Stimulated activated CD4-positive, alpha-beta T cell treated with anti-CD3 and anti-CD28 coated beads, TNF-alpha, amount 100 ng/mL, for 24 hours (primary cell): ENCODE measurements at places on chromosomes 2 and 18.

GRCh38 chr2:167987026-167987425 lies 260.4 kb downstream of the STK39 start:
- DNase-seq: no peak

DNA sequence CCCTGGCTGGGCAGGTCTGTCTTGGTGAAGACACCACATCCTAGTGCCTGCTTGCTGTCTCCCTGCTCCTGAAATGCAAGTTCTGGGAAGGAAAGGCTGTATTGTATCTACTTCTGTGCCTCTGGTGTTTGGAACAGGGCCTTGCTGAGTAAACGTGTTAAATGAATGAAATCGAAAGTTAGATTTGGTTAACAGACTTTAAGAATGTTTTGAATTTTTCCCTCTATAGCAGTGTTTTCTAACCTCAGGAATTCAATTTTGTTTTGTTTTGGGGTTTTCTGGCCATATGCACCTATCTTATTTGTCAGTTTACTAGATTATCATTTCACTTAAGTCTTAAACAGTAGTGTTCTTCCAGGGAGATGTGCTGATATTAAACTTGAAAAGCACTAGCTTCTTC lies 20.7 kb downstream of the FARP2 start:
- no peak for DNase-seq

DNA sequence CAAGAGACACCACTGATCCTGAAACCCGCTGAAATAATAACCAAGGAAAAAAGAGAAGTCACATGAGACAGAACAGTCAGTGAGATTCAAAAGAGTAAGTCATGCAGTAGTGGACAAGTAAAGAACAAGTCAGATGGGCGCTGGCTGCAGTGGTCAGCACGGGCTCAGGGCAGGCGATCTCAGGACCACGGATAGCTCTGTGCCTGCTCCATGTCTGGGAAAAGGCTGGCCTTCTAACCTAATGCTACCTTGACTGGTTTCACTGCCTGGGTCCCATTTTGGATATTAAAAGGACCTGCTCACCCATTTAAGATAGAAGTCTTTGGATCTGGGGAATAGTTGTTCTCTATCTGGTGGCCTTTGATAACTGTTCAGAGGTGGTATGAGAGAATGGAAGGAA lies 61.7 kb upstream of the LCLAT1 start:
- no peak for DNase-seq

DNA sequence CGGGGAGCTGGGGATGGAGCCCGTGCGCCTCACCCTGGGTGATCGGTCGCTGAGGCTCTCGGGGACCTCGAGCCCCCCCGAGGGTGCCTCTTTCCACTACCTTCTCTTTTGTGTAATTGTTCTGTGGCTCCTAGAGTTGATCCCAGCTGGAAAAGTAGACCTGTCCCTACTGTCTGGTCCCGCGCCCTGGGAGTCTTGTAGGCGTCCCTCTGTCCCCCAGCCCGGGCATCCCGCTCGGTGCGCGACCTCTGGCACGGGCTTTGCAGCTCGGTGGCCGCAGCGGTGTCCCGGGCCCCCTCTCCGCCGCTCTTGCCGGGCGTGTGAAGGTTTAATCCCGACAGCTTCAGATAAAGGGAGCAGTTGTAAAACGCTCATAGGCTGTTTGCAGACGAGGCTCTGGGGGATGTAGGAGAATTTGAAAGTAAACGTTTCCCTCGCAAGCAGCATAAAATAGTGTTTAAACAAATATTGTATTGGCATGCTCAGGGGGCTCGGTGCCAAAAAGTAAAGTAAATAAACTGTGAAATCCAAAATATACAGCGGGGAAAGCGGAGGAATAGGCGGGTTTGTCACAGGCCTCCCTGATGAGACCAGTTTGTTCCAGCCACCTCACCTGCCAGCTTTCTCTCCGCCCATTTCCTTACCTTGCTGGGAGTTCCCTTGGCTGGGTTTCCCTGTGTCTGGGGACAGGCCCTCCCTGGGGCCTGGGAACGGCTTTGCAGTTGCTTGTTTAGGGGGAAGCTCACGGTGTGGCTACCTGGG lies 1.9 kb downstream of the GLI2 start:
- no peak for DNase-seq

GRCh38 chr2:147980940-147981528 lies 39.5 kb downstream of the ORC4 start:
- no peak for DNase-seq
